Stimulated activated CD8-positive, alpha-beta memory T cell treated with anti-CD3 and anti-CD28 coated beads, Interleukin-7, amount 100 ng/mL, for 1 hour (primary cell): ENCODE measurements at places on chromosomes 7 and 10.

DNA sequence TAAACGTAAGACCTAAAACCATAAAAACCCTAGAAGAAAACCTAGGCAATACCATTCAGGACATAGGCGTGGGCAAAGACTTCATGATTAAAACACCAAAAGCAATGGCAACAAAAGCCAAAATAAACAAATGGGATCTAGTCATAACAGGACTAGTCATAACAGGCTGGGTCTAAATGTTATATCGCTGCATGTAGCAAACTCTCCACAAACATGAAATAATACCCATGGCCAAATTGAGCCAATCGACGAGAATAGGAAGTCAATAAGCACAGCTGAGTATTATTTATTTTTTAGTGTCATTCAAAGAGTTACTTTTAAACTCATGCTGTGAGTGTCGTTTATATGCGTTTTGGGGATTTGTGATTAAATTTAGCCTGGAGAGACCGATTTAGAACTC, 225.1 kb downstream of the TFEC start:
- no peak for DNase-seq

DNA sequence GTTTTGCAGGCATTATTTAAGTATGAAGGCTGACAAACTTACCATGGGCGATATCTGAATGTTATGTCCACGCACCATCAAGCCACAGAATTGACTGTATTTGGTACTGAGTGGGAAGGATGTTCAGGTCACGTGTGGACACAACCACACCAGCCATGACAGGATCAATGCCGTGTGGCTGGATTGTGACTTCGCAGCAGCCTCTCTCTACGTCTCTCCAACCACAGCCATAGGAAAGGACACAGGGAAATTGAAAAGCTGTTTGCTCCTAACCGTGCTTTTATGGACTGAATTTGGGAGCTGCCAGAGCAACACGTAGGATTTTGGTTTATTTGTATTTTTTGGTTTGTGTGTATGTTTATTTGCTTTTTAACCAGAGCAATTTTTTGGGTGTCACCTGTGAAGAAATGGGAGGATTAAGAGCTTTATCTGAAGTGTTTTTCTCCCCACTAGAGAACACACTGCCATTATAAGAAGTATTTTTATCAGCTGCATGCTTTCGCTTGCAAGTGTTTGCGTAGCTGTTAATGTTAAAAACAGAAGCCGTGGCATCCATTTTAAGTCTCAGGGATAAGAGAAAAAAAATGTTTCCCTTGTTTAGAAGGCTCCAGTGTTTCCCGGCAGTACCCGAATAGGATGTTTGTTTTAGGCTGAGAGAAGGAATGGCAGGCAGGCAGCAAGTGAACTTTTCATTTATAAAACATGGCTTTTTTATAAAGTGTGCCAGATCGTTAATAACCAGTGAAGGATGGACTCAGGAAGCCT, 401.1 kb upstream of the NFE2L3 start:
- no peak for DNase-seq

GRCh38 chr10:113679463-113680189, at the start of gene CASP7:
TSS of gene CASP7 (plus strand) at chr10:113679912. CDS start at chr10:113697494, 17,582 bp downstream.
- peak; percentile 56 for DNase-seq

DNA sequence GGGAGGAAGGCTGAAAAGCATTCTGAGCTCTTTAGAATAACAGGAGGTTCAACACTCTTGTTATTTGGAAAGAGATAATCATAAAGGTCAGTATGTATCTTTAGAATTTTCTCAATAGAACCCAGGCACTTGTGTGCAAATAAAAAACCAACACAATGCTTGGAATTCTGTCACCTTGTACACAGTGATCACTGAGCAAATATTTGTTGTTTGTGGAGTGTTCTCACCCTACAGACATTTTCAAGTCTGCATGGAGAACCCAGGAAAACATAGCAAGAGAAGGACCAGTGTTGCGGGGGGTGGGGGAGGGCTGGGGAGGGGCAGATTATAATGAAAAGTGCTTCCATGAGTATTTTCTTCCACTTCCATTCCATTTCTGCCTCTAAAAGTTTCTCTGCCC, 87.4 kb downstream of the FAM107B start:
- no peak for DNase-seq

DNA sequence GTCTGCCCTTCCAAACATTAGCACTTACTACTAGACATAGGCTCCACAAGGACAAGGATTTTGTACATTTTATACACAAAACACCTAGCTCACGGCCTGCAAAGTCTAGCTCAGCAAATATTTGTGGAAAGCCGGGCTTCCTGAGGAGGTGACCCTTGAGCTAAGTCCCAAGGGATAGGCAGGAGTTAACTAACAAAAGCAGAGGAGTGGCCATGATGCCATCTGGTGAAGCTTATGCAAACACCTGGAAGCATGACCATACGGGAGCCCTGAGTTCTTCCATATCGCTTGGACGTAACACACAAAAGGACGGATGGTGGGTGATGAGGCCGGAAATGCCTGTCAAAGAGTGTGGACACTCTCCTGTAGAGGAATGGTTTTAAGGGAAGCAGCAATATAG, 25.9 kb upstream of the YAE1 start:
- DNase-seq, result no peak

- no peak for DNase-seq
These were observed 247.4 kb downstream of the ELMO1 start for GRCh38 chr7:37201003-37201875.

- DNase-seq, result no peak
These were observed 458.9 kb downstream of the TYW1 start for GRCh38 chr7:67455508-67455907.

DNA sequence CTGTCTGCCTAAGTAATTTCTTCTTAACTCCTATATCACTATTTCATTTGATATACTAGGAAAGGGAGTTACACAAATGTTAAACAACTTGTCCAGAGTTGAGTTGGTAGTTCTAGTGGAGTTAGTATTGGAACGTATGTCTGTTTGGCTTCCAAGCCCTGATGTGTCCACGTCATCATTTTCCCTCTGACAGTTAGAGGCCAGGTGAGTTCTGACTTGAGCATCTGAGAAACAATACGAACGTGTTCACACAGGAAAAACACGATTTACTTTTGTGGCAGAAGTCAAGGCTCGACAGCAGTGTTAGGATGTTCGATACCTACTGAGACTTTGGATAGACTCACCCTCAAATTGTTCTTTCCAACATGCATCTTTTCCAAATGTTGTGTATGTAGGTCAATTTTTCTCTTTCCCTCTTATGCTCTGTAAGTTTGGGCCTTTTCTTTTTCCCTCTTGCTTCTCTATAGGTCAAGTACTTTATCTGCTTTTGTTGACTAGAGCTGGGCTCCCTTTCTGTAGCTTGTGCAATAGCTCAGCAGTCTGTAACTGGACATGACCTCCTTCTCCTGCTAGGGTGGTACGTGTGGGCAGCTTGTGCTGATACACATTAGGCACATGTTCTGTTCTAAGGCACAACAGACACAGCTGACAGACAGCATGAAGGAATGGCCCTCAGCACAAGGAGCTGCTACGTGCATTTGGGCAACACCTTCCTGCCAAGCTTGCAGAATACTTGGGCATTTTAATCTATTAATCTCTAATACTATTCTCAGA, 222.9 kb downstream of the PTEN start:
- no peak for DNase-seq

DNA sequence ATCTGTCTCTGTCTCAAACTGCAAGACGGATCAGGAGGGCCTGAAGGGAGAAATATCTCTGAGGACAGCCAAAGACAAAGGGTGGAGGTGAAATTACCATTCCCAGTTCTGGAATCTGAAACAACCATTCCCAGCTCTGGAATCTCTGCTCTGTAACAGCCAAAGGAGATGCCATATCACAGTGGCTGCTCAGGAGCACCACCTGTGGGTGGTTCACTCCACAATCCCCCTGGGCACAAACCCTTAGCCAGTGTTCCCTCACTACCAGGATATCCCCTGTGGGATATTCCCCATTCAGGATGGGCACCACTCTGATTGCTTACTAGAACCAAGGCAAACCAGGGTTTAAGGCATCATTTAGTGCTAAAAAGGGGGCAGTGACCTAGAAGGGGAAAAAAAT, 199.0 kb downstream of the HTR7 start:
- DNase-seq, result no peak

GRCh38 chr7:107169120-107170050, 582 bp downstream of the HBP1 start:
- DNase-seq, result peak; percentile 67

DNA sequence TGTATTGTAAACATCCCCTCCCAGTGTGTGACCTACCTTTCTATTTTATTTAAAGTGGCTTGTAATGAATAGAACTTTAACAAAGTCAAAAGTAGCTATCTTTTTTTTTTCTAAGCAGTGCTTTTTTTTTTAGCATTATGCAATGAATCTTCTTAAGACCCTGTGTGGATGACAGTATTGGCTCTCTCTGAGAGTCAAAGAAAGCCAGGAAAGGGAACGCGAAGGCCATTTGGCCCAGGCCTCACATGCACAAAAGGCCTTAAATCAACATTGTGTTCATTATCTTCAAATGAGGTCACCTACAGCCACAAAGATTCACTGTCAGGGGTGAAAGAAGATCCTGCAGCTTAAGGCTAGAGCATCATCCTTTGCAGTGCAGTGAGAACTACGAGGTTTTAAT, 721.5 kb downstream of the GRID1 start:
- DNase-seq, result no peak

DNA sequence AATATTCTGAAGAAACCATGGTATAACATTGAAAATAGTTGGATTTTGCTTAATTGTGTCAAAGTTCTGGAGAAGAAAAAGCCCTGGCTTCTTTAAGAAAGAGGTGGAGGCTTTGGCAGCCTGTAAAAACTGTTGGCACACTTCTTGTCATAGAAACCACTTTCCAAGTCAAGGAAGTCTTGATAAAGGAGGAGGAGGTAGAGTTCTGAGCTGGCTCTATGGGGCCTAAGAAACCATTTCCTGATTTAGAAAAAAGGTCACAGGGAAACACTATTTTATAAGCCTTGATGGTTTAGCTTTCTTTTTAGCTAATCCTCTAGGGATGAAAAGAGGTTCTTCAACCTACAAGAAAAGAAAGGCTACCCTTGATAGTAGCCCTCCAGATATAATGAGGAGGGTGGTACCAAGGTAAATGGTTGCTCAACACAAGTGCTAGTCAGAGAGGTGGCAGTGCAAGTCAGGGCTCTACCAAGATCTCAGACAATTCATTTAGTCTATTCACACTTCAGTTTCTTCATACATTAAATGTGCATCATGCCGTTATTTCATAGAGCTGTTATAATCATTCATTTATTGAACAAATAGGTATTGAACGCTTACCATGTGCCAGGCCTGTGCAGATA, 346.9 kb downstream of the RNLS start:
- no peak for DNase-seq

- no peak for DNase-seq
These were observed 70.4 kb downstream of the FAM185A start for GRCh38 chr7:102819151-102819550.

GRCh38 chr10:14656052-14656730, 118.5 kb downstream of the FAM107B start:
- no peak for DNase-seq

GRCh38 chr7:30802812-30803211, 31.6 kb downstream of the MINDY4 start:
- no peak for DNase-seq

- DNase-seq, result no peak
These were observed 117.8 kb upstream of the INSYN2A start for GRCh38 chr10:127313996-127314700.

DNA sequence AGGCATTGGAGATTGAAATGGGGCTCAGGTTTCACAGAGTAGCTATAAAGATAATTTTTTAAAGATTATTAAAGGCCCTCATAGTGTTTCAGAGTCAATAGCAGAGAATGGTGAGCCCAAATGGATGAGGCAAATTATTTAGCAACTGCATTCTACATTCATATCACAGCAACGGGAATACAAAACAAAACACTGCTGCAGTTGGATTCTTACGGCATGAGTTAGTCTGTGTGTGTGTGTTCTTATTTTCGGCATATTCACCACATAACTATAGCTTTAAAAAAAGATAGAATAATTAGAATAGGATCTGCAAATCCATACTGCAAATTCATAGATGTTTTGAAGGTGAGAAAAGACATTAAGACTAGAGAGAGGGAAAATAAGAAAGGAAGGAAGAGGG, 66.0 kb downstream of the SUGCT start:
- DNase-seq, result no peak

DNA sequence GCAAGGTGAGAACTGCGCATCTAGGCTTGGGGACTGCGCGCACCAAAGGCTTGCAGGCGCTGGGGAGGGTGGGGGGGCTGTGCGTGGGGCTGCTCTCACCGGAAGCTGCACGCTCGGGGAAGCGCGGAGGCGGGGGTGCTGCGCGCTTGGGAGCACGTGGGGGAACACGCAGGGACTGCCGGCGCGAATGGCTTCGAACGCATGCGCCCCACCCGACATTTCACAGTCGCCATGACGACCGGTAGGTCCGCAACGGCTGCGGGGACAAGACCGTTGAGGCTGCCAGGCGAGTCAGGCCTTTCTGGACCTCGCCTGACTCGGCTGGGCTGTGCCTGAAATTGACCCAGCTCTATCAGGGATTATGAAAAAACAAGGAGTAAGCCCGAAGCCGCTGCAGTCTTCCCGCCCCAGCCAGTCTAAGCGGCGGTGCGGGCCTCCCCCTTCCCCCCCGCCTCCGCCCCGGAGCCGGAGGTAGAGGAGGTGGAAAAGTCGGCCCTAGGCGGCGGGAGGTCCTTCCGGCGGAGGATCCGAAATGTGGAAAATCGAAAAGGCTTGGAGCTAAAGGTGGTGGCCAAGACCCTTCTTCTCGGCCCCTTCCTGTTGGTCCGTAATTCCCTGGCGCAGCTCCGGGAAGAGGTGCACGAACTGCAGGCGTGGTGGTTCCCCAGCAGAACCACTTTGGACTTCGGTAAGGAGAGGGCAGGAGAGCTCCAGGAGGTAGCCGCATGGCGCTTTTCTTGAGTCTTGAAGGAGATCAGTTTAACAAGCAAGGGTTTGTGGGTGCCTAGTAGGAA, 34.9 kb upstream of the STEAP1 start:
- no peak for DNase-seq

DNA sequence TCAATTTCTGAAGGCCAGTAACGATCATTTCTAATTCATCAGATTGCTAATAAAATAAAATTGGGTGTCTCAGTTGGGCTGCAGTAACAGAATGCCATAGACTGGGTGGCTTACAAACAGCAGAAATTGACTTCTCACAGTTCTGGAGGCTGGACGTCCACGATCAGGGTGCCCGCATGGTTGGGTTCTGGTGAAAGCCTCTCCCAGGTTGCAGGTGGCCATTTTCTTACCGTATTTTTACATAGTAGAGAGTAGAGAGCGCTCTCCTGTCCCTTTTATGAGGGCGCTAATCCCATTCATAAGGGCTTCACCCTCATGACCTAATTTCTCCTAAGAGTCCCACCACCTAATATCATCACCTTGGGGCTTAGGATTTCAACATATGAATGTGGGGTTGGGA, 106.0 kb downstream of the SPAG6 start:
- no peak for DNase-seq

DNA sequence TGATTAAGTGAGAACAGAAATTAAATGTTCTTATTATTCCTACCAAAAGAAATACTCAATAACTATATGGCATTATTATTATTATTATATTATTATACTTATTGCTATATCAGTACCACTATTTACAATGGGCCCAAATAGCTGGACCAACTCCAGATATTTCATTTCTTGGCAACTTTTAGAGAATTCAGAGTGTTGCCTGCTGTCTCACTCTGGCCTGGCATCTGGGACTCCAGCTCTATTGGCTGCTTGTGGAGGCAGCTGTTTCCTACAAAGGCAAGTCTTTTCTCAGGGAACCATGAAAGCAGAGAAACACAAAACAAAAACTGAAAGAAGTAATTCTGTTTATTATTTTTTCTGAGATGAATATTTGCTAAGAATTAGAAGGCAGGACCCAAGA, 105.1 kb upstream of the SORCS1 start:
- no peak for DNase-seq

GRCh38 chr10:47401874-47402640, 18.0 kb upstream of the ZNF488 start:
- no peak for DNase-seq
